ENCODE measurements at places on chromosomes 12 and 14. TPM values are rescaled to one million over a fixed set of nuclear protein-coding genes. Genes with fewer than 3 reads are reported as not detected.

GRCh38 chr14:54617467-54617866 is 50.5 kb downstream of the SAMD4A start:
- peak; percentile 44 for DNase-seq

DNA sequence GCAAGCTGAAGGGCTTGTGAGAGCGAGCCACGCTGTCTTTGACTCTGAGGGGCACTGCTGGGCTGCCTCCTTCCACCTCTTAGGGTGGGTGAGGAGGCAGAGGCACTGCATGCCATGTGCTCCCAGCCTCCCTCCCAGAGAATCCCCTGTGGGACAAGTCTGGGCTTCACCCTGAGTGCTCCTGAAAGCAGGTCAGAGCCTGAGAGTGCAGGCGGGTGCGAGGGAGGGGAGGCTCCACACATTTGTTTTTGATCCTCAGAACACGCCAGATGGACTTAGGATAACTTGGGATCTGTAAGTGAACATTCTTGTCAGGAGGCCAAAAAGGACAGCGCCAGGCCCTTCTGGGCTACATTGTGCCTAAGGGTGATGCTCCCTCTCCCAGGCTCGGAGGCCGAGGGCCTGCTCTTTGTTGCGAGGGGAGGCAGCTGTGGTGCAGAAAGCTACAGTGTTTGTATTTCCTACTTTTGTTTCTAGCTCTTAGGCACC is 155.4 kb downstream of the TMX1 start:
- peak; percentile 99 for DNase-seq

DNA sequence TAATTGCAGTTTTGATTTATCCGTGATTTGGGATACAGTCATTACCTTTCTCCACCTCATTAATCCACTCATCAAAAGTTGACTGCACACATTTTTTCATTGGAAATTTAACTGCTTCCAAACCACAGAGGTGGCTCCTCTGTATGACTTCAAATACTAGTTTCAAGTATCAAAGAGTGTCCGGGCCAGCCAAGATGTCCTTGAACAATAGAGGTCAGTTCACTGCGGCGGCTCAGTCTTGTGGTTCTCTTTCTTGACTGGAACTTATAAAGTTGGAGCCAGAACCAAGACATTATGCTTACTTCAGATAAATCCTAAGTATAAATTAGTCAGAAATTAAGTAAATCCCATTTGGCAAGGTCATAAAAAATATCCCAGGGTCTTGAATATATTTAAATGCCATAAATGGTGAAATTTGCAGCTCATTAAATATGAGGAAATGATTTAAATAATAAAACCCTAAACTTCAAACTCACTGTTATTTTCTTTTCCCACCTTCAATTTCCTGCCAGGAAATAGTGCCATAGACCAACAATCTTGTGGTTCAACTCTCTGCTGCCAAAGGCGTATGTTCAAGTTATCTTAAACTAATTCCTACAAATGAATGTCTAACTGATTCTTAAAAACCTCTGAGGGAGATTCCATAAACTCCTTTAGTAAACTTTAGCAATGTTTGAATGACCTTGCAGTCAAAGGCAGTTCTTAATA is 360.8 kb downstream of the AEBP2 start:
- DNase-seq = no peak

GRCh38 chr12:120352117-120352516 is 16.8 kb downstream of the MSI1 start:
- peak; percentile 34 for DNase-seq

DNA sequence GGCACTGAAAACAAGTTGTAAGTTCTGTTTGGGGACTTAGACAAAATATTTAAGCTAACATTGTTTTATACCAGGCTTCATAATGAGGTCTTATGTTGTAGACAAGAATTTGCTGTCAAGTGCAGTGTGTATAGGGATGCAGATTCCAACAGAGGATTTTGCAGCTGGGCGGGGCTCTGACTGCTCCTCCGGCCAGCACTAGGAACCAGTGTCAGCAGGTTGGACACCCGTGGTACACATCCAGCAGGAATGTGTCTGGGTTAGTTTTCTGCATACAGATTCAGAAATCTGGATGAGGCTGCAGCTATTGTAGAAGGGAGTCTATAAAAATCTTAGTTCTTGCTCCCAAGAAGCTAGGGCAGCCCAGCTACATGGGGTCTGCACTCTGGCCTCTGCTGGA is 194.3 kb upstream of the RBM19 start:
- no peak for DNase-seq

GRCh38 chr12:125229878-125230530 is 164.8 kb downstream of the AACS start:
- DNase-seq = no peak

DNA sequence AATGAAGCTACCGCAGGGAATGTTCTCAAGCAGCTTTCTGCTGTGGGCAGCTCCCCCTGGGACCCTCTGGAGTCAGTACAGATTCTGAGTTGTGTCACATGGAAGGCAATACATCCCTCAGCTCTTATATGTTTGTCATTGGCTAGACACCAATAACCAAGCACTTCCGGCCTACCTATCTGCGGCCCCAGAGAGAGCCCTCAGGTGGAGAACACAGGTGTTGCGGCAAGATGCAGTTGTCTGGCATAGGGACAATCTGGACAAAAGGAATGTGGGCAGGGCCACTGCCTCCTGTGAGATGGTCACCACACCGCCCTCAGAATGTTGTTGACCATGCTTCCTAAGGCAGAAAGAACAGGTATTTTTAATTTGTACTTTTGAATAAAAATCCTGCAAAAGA is 118.7 kb downstream of the BRMS1L start:
- DNase-seq = peak; percentile 35

DNA sequence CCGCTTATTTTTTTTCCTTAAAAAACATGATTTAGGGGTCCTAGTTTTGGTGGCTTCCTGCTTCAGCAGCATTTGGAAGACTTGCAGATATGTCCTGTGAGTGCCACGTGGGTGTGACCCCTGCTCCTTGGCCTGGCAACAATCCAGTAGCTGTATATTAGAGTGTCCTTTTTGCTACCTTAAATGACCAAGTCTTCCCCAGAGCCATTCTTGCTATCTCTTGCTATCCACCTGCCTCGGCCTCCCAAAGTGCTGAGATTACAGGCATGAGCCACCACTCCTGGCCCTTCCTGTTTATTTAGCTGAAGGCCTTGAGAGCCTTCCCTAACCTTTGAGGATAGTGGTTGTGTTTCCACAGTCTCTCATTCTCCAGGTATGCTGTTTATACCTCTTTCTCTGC is 17.0 kb downstream of the TPCN1 start:
- no peak for DNase-seq

GRCh38 chr12:65934480-65935115 is 110.3 kb downstream of the HMGA2 start:
- DNase-seq = no peak

DNA sequence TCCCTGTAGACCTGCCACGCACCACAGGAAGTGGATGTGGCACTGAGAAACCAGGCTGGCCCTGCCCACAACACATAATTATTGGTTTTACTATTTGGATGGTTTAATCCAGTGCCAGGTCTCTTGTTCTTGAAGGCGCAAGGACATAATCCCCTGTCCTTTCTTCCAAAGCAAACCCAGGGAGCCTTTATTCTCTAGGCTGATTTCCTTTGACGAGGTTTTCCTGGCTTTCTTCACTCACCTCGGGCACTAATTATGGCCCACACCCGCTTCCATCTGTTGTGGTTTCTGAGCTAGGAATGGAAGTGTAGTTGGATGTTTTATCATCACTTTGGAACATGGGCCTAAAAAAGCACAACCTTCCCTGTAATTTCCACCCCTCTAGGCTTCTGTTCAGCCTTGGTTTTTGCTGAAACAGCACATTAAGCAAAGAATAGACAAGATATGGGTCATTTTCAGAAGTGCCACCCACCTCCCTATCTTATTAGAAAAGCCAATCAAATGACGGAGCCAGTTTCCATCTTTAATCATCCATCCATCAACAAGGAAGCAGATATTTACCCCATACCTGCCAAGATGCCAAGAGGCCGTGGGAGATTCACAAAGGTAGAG is 73.9 kb downstream of the PPP1R36 start:
- DNase-seq = no peak

GRCh38 chr14:77037938-77038568 is 9.5 kb upstream of the IRF2BPL start:
- no peak for DNase-seq

GRCh38 chr12:27324530-27324929 is 8.1 kb upstream of the BMAL2 start:
- DNase-seq = no peak

DNA sequence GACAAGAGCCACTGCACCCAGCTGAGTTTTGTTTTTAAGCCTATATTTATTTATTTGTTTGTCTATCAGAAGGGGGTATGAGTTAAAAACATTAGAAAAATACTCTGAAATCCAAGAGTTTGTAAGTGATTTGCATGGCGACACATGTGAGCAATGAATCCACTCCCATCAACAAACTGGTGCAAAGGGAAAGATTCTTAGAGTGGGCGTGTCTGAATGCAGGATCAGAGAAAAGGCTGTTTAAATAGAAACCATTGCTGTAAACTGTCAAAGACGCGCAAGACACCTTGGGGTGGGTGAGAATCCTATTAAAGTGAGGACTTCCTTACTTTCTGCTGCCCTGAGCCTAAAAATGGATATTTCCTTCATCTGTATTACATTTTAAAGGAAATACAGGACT is 51.9 kb downstream of the ZFYVE26 start:
- DNase-seq = peak; percentile 8

GRCh38 chr14:24673534-24674203 is 39.7 kb upstream of the GZMB start:
- peak; percentile 86 for DNase-seq

Gene DBX2
- total RNA-seq = not detected

Gene PRB2
- total RNA-seq = not detected

Gene PAPLN
- 6.0 TPM for total RNA-seq

Gene KRT3
- total RNA-seq = 0.13 TPM
